ENCODE measurements at places on chromosomes 6 and 20. TPM values are rescaled to one million over a fixed set of nuclear protein-coding genes. Genes with fewer than 3 reads are reported as not detected.

- DNase-seq, result no peak
Measured at GRCh38 chr20:38973107-38973506, 11.0 kb downstream of the DHX35 start.

- no peak for DNase-seq
Measured at GRCh38 chr6:35691027-35691824, 2.5 kb upstream of the FKBP5 start.

DNA sequence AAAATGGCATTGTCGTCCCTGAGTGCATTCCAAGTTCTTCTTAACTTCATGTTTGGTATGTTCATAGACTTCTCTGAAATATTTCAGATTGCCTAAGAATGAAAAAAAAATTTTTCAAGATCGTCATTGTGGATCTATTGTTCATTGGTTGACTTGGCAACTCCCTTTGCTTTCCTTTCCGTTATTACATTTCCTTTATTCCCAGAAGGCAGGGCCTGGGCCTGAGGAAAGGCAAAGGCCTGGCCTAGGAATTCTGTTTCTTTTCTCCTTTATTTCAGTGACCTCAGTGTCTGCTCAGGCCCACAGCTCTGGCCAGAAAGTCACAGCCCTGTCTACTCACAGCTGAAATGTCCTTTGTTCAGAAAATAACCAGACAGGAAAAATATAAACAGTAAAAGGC, 401.6 kb upstream of the PLCB4 start:
- DNase-seq, result no peak

Gene TIAM2
- 10.4 TPM for total RNA-seq

- DNase-seq, result no peak
Measured at GRCh38 chr20:1190847-1191246, 6.1 kb upstream of the TMEM74B start.

Data from activated CD4-positive, alpha-beta T cell treated with anti-CD3 and anti-CD28 coated beads for 36 hours (primary cell).